ENCODE measurements at places on chromosomes 3 and 15.

- no peak for DNase-seq
Measured at GRCh38 chr3:192054881-192055280, 593.9 kb downstream of the PYDC2 start.

GRCh38 chr15:94582368-94582767 is 351.0 kb downstream of the MCTP2 start:
- peak; percentile 53 for DNase-seq

GRCh38 chr3:101256511-101256910 is 63.9 kb downstream of the IMPG2 start:
- DNase-seq, result no peak

- DNase-seq, result no peak
Measured at GRCh38 chr3:107465064-107465631, 57.6 kb upstream of the BBX start.

DNA sequence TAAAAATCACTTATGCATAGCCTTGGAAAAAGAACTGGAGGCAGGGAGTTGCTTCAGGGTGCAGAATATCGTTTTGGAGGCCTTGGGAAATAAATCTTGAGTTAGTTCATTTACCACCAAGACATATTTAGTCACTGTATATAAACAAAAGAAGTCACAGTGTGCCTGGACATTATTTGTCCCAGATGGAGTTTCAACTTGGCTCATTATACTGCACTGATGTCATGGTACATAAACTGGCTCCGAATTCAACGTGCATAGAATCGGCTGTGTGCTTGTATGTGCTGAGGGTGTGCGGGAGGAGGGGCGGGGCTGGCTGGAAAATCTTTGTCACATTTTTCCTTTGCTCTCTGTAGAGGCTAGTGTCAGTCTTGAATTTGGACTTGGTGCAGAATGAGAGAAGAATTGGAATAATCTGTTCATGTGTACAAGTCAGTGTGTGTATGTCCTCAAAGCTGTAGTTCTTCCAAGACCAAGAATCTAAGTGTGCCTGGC is 86.6 kb downstream of the FNDC3B start:
- DNase-seq, result no peak

DNA sequence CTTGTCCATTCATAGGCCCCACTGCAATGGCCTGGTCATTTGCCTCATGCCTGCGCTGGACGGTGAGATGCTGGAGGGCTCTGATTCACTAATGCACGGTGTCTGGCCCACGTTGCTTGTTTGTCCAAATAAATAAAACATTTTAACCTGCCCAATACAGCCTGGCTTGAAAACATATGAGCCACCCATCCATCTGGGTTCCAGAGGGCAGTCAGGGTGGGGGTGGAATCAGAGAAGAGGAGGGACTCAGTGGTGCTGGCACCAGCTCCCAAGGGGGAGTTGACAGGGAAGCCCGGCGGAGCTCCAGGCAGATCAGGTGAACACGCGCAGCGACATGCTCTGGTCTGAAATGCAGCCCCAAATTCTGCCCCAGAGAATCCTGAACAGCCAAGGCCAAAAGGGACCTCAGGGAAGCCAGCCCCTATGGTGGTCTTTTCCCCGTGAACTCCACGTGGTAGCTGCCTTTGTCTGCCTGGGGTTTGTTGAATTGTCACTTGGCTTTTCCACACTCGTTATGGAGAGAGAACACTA is 265.2 kb downstream of the UACA start:
- DNase-seq, result no peak

DNA sequence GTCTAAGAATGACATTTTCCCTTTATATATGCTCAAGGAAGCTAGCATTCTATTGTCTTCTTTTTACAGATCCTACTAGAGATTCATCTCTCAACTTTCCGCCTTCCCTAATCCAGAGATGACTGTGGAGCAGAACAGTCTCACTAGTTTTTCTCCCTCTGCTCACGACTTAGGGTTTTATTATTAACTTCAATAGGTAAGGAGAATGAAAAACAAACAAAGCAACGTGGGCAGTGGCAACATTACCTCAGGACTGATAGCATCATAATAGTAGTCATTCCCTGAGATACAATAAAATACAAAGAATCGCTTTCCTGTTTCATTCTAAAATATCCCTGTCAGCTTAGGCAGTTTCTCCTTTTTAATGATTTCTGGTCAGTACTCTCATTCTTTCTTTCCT is 154.3 kb upstream of the PLAAT1 start:
- DNase-seq, result no peak

DNA sequence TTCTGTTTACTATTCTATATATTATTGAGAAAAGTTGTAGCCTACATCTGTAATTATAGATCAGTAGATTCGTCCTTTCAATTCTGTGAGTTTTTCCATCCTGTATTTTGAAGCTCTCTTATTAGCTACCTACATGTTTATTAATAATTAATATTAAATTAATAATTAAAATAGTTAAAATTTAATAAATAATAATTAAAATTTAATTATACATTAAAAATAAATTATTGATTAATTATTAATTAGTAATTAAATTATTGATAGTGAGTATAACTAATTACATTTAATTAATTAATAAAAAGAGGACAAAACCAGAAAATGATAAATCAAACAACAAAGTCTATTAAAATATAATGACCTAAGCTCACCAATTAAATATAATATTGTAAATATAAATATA is 606.6 kb upstream of the ROBO1 start:
- no peak for DNase-seq

DNA sequence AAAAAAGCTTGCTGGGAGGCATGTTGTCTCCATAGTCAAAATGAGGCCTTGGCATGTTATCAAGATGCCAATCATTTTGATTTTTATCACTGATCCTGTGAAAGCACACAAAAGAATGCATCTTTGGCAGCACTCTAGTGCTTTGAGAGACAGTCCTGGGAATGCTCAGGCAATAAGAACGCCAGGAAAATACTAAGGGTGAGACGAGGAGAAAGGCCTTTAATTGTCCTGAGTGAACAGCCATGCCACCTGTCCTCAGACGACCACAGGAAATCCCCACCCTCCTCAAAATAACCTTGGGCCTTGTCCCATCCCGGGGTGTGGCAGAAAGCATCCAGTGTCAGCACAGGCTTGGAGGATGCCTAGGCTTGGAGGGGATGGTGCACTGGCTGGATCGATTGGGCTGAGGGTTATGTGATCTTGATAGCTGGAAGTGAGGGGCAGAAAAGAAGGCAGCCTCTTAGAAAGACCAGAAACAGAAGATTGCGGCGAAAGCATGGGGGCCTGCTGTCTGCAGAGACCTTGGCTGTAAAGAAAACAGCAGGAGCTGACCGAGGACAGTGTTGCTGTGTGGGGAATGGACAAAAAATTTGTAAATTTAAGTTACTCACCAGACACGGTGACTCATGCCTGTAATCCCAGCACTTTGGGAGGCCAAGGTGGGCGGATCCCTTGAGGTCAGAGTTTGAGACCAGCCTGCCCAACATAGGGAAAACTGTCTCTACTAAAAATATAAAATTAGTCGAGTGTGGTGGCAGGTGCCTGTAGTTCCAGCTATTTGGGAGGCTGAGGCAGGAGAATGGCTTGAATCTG is 7.3 kb downstream of the TMEM158 start:
- DNase-seq, result no peak

DNA sequence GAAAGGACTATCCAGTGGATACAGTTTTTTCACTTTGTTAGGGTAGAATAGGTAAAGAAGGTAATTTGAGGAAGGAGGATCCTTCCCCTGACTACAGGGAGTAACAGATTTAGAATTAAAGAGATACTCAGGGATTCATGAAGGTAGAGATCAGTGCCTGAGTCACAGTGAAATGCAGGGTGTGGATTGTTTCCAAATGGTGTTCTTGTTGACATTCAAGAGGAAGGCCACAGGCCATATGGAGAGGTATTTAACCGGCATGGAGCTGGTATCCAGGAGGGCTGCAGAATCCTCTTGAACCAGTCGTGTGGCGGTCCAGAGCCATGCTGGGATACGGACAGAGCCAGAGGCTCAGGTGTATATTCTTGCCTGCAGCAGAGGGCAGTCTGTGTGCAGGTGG is 28.2 kb downstream of the GYG1 start:
- DNase-seq, result no peak

- DNase-seq, result no peak
Measured at GRCh38 chr15:39583596-39584265, 2.9 kb downstream of the THBS1 start.

GRCh38 chr3:184688251-184688881 is 23.5 kb downstream of the MAGEF1 start:
- DNase-seq, result no peak

DNA sequence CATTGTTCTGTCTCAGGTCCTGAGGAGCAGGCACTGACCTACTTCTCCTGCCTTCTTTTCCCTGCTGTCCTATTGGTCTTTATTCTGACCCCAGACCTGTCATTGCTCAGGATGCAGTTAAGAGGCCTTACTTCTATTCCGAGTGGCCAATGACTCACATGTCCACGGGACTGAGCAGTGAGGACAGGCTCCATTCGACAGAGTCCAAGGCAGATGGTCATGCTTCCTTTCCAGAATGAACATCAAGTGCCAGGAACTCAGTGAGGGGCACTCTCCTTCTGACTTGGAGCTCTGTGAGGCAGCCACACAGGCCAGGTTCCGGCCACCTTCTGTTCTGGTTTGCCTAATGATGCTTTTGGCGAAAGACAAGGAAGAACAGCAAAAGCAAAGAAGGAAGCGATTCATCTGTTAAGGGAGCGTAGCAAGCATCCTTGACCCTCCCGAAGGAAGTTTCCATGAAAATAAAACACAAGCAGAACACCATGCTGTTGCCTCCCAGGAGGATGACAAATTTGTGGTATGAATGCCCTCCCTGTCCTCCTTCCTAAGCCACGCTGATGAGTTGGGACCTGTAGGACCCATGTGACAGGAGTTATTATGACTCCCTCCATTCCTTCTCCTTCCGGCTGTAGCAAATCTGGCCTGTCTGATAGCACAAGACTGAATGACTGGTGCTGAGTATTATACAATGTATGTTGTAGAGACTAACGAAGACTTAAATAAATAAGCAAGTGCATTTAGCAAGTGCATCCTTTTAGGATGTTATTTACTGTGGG is 14.4 kb upstream of the TPRG1 start:
- DNase-seq, result no peak

DNA sequence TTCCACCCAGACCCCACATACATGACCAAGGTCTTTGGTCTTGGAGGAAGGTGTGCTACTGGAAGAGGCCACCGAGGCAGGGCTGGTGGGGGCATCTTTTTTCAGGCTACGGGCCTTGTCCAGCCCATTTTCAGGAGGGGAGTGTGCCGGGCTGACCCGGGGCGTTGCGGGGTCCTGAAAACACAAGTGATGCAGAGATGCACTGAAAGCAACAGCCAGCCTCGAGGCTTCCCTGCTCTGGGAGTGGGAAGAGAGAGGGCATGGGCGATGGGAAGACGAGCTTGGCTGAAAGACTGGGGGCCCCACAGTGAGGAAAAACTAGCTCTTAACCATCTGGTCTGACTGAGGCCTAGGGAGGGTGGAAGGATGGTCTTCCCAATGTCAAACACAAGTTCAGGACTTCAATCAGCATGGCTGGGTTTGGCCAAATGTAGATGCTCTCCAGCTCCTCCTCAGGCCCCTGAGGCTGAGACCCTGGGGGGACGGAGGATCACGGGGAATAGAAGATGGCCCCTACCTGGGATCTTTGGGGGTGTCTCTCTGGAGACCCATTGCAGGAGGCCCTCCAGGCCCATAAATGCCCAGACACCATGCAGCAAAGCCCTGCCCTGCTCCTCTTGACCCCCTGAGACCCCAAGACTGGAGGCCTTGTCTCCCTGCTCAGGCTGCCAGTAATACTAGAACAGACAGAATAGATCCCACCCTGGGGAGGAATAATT is 38.9 kb downstream of the TLE3 start:
- no peak for DNase-seq

DNA sequence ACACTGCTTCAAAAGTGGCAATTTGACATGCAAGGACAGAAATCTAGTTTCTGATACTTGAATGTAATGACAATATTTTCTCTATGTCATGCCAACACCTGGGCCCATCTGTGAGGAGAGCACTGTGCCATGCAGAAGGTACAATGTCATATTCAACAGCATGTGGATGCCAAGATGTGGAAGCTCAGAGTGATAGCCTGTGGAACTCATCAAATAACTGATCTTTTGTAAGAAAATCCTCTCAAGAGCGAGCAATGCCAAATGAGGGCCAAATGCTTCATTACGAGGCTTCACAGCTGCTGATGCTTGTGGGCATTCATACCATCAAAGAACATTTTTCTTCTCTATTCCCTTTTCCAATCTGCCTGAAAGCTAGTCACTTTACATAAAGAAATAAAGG is 95.1 kb downstream of the ROBO1 start:
- DNase-seq, result no peak

GRCh38 chr3:191424881-191425280 is 36.1 kb upstream of the PYDC2 start:
- DNase-seq, result no peak

DNA sequence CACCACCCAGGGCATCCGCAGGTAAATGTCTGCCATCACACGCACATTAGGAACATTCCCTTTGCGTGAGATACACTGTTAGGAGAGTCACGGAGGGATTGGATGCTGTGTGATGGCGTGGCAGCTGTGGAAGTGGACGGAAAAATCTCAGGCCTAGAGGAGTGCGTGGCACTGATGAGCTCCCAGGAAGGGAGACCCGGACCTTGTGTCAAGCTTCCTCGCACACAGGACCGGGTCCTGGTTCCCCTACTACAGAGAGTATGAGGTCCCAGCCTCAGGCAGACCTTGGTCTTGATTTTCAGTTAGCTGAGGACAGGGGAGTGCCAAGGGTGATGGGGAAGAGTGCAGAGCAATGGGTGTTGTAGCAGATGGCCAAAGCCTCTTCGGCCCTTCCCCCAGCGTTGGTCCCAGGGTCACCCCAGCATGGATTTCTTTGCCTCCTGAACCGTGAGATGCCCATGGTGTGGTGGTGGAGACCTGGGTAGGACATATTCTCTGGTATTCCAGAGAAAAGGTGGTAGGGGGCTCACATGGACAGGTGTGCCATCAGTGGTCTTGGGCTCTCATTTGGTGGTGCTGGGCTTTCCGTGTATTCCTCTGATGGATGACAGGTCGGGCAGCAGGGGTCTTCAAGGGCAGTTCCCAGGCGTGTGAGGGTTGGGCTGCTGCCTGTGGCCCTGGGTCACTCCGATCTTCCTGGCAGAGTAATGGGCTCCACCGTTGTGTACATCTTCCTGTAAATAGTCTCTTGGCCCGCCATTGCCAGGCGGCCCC is 105.1 kb downstream of the SNRPN start:
- peak; percentile 19 for DNase-seq

Measured in ecto neural progenitor cell (in vitro differentiated cells).